ENCODE measurements at places on chromosomes 6 and 20. TPM values are rescaled to one million over a fixed set of nuclear protein-coding genes. Genes with fewer than 3 reads are reported as not detected.

ZNF311 gene
- 1.7 TPM for total RNA-seq

LRRC1 gene
- 7.4 TPM for total RNA-seq

BCAS1 gene
- total RNA-seq, result not detected

C20orf141 gene
- not detected for total RNA-seq

BTN1A1 gene
- not detected for total RNA-seq

KCNK15 gene
- 17.5 TPM for total RNA-seq

VPS16 gene
- total RNA-seq, result 45.2 TPM

DNA sequence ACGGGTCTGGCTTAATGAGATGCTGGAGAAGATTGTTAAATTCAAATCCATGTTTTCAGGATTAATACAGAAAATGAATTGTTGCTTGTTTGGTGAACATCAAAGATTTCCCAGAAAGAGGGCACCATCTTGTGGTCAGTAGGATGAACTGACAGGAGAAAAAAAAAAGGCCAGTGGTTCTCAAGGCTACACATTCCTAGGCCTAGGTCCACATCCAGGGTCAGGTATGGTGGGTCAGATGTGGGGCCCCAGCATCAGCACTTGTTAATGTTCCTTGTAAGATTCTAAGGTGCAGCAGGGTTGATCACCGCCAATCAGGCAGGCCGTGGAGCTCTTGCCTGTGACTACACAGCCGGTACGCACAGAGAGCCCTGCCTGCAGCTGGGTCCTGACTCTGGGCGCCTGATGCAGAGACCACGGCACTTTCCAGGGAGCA, 34.0 kb upstream of the FOXO3 start:
- H3K27ac ChIP-seq, result no peak overlapping the region
- H3K36me3 ChIP-seq, result peaks cover 5% of the 10 kb centered on the region

GRCh38 chr20:50292591-50293283, 102.1 kb downstream of the CEBPB start:
- peak overlapping the region; percentile 83 for H3K27ac ChIP-seq
- H3K27me3 ChIP-seq, result no peaks in the 10 kb centered on the region
- H3K4me1 ChIP-seq, result peaks cover 36% of the 10 kb centered on the region
- no peaks in the 10 kb centered on the region for H3K36me3 ChIP-seq
- H3K4me3 ChIP-seq, result no peak overlapping the region

DNA sequence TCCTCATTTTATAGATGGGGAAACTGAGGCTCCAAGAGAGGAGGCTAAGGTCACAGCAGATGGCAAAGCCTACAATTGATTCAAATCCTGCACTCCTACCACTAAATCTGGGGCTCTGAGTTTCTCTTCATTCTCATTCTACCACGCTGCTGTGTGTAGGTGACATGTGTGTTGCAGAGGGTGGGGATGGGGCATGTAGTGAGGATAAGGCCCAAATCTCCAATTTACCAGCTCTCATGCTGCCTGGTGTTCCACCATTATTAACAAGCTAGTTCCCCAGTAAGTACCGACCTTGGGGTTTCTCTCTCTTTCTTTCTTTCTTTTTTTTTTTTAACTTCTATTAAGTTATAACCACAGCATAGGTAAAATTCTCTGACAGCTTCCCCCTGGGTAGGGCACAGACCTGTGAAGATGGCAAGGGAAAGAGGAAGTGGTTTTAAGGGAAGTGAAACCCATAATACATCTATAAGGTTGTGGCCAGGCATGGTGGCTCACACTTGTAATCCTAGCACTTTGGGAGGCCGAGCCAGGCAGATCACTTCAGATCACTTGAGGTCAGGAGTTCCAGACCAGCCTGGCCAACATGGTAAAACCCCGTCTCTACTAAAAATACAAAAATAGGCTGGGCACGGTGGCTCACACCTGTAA, 13.0 kb upstream of the MATN4 start:
- H3K4me3 ChIP-seq, result no peak overlapping the region
- H3K27me3 ChIP-seq, result no peaks in the 10 kb centered on the region
- DNase-seq, result no peak
- peaks cover 2% of the 10 kb centered on the region for H3K36me3 ChIP-seq
- peaks cover 4% of the 10 kb centered on the region for H3K4me1 ChIP-seq

DNA sequence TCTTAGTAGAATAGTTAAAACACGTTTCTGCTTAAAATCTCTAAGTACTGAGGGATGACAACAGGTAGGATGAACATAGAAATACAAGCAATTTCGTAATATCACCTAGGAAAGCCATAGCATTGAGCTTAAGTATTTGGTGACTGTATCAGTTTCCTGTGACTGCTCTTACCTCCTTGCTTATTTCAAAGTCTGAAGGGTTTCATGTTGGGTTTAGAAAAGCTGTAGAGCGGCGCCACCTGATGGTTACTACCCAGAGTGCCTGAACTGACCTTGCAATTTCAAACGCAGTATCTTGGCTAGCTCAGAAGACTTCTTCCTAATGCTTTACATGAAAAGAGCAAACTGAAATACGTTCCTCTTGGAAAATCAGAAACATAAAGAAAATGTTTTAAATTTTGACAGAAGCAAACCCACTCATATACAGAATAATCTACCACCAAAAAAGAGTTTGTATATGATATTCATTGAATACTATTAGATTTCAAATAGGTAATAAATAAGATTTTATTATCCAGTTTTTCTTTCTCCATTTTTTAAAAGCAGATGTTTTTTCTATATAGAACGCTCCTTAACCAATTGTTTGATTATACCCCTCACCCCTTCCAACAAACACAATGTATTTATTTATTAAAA, 82.3 kb upstream of the RIPOR2 start:
- no peaks in the 10 kb centered on the region for H3K36me3 ChIP-seq
- H3K27me3 ChIP-seq, result no peaks in the 10 kb centered on the region
- no peak overlapping the region for H3K4me3 ChIP-seq
- H3K4me1 ChIP-seq, result peaks cover 38% of the 10 kb centered on the region
- DNase-seq, result no peak
- no peak overlapping the region for H3K27ac ChIP-seq

DNA sequence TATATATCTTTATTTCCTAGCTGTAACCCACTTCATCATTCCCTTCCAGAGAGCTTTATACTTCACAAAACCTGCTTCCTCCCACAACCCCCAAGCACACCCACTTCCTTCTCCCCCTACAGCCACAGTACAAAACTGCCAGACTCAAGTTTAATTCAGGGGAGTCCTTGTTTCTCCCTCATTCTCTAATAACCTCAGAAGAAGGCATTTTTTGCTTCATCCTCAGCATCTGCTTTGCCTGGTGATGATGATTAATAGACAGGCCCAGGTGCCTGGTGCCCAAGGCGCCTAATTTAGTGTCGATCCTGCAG, 414.3 kb downstream of the KIF16B start:
- no peaks in the 10 kb centered on the region for H3K27me3 ChIP-seq
- no peak for DNase-seq
- H3K27ac ChIP-seq, result no peak overlapping the region
- H3K4me1 ChIP-seq, result no peaks in the 10 kb centered on the region
- no peak overlapping the region for H3K4me3 ChIP-seq
- no peaks in the 10 kb centered on the region for H3K36me3 ChIP-seq
